ENCODE measurements at places on chromosomes 2 and 18.

- H3K27ac ChIP-seq = no peak overlapping the region
- no peaks in the 10 kb centered on the region for H3K4me1 ChIP-seq
- peaks cover 31% of the 10 kb centered on the region for H3K27me3 ChIP-seq
- no peaks in the 10 kb centered on the region for H3K36me3 ChIP-seq
These were observed 45.5 kb downstream of the RNF152 start for GRCh38 chr18:61847164-61847791.

DNA sequence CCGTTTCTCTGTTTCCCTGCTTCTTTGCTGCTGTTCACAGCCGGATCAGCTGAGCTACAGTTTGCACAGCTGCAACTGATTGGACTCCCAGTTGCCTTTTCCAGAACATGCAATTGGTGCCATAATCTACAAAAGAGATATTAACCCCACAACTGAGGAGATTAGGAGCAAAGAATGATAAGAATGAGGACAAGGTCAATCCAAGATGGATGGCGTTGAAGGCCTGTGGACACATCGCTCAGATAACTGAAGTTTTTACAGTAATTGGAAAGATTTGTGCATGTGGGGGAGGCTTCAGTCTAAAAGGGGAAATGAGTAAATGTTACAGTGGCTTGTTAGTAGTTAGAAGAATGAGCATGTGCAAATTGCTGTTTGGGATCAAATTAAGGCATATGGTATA lies 263.2 kb downstream of the TGIF1 start:
- H3K4me3 ChIP-seq = no peak overlapping the region
- H3K27me3 ChIP-seq = no peaks in the 10 kb centered on the region
- DNase-seq = no peak
- H3K36me3 ChIP-seq = peaks cover 6% of the 10 kb centered on the region
- H3K27ac ChIP-seq = no peak overlapping the region
- peaks cover 51% of the 10 kb centered on the region for H3K4me1 ChIP-seq

- H3K27ac ChIP-seq = no peak overlapping the region
- no peaks in the 10 kb centered on the region for H3K27me3 ChIP-seq
- H3K4me1 ChIP-seq = no peaks in the 10 kb centered on the region
- no peak overlapping the region for H3K4me3 ChIP-seq
These were observed 5.1 kb upstream of the TWSG1 start for GRCh38 chr18:9329471-9329870.

- no peaks in the 10 kb centered on the region for H3K36me3 ChIP-seq
- no peak overlapping the region for H3K4me3 ChIP-seq
- peaks cover 7% of the 10 kb centered on the region for H3K4me1 ChIP-seq
- no peaks in the 10 kb centered on the region for H3K27me3 ChIP-seq
These were observed 240.2 kb downstream of the FSIP2 start for GRCh38 chr2:185978634-185979407.

GRCh38 chr2:208820014-208820688 lies 413.6 kb downstream of the PTH2R start:
- peaks cover 8% of the 10 kb centered on the region for H3K4me1 ChIP-seq
- DNase-seq = no peak
- H3K4me3 ChIP-seq = no peak overlapping the region
- H3K27ac ChIP-seq = no peak overlapping the region
- H3K36me3 ChIP-seq = no peaks in the 10 kb centered on the region

DNA sequence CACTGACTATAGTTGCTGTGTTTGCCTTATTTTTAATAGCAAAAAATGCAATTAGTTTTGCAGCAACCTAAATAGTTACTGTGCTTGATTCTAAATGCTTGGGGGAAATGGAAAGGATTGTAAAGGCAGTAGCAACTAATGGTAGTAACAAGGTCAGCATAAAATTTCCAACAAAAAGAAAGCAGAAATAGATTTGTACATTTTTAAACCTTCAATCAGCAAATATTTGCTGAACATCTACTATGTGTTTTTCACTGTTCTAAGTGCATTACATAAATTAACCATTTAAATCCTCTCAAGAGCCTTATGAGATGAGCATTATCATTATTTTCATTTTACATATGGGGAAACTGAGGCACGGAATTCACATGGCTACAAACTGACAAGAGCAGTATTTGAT lies 308.0 kb upstream of the UBE2E3 start:
- no peak overlapping the region for H3K4me3 ChIP-seq
- no peak for DNase-seq
- H3K4me1 ChIP-seq = peaks cover 25% of the 10 kb centered on the region
- no peak overlapping the region for H3K27ac ChIP-seq
- no peaks in the 10 kb centered on the region for H3K27me3 ChIP-seq
- H3K36me3 ChIP-seq = no peaks in the 10 kb centered on the region

DNA sequence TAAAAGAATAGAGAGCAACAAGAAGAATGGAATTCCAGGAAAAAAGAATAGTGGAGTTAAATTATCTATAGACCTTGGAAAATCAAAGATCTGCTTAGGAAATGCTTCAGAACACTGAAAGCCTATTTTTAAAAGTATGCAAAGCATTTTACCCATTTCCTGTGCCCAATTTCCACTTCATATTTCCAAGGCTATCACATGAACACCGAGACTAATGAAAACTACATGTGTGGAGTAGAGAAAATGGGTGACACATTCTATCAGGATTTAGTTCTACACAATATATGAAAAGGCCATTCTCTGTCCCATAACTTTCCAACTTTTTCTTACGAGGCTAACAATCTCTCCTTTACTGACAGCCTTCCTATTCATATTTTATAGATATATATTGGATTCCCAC lies 279.4 kb downstream of the CCDC178 start:
- no peaks in the 10 kb centered on the region for H3K36me3 ChIP-seq
- no peak for DNase-seq
- no peak overlapping the region for H3K4me3 ChIP-seq
- H3K27me3 ChIP-seq = no peaks in the 10 kb centered on the region

DNA sequence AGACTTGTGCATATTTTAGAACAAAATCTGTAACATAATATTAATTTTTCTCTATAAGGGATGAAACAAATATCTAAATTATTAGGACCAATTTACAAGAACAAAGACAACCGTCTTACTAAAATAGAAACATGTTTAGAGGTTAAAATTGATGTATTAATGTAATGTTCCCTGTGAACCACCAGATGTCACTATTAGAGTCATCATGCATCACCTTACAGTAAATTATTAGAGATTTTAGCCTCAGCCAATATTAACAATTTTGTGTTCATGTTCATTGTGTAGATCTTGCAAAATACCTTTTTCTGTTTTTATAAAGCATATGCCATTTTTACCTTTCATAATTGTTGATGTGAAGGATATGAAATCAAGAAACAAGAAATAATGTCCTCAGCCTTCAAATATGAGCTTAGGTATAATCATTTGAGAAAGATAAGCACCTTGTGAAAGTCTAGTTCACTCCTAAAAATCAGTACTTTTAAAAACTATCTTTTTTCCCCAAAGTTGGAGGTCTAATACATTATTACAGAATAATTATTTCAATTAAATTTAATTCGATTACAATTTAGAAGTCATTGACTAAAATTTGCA lies 344.3 kb upstream of the KCNH7 start:
- H3K27ac ChIP-seq = no peak overlapping the region
- H3K4me1 ChIP-seq = no peaks in the 10 kb centered on the region
- DNase-seq = no peak
- H3K27me3 ChIP-seq = no peaks in the 10 kb centered on the region
- H3K4me3 ChIP-seq = no peak overlapping the region
- H3K36me3 ChIP-seq = no peaks in the 10 kb centered on the region

- H3K4me1 ChIP-seq = peaks cover 19% of the 10 kb centered on the region
- peaks cover 14% of the 10 kb centered on the region for H3K36me3 ChIP-seq
- no peak for DNase-seq
- no peaks in the 10 kb centered on the region for H3K27me3 ChIP-seq
These were observed 4.7 kb downstream of the CAPN10 start for GRCh38 chr2:240591226-240591625.

DNA sequence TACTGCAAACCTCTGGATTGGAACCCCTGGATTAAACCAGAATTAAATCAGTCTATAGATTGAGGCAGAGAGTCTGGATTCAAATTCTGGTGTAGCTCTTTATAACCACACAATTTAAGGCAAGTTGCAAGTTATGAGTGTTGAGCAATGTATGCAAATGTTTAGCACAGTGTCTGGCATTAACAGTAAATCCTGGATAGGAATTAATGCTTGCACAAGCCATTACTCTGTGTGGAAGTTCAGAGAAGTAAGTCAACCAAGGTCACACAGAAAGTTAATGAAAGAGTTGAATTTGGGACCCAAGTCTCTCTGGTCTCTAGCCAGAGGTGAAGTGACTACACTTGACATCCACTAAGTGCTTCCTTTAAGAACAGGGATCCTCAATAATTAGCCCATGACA lies 2.0 kb upstream of the MARCO start:
- H3K36me3 ChIP-seq = no peaks in the 10 kb centered on the region
- H3K27me3 ChIP-seq = peaks cover 38% of the 10 kb centered on the region
- H3K27ac ChIP-seq = no peak overlapping the region
- H3K4me1 ChIP-seq = no peaks in the 10 kb centered on the region
- DNase-seq = no peak

DNA sequence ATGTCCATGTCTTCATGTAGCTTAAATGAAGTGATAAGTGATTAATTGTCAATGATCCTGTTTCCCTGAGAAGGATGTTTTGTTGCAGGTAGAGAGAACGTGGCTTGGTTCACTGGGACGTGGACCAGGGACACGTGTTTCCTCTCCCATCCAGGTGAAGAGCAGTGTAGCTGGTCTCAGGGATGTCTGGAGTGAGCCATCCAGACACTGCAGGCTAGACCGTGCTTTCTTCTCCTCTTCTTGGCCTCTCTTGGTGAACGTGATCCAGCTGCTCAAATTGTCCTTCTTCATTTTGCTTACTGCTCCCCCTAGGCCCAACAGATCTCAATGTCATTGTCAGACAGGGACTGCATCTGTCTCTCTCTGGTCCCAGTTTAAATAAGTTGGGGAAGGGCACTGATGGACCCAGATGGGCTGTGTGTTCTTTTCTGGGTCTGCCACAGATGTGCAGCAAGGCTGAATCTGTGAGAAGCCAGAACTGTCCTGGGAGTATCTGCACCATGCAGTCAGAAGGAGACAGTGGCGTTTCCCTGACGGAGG lies 263.8 kb downstream of the CYRIA start:
- no peak overlapping the region for H3K4me3 ChIP-seq
- no peaks in the 10 kb centered on the region for H3K36me3 ChIP-seq
- H3K27ac ChIP-seq = no peak overlapping the region
- DNase-seq = no peak

GRCh38 chr2:10897956-10898355 lies 13.8 kb upstream of the KCNF1 start:
- H3K36me3 ChIP-seq = no peaks in the 10 kb centered on the region
- H3K4me3 ChIP-seq = no peak overlapping the region
- peaks cover 25% of the 10 kb centered on the region for H3K27me3 ChIP-seq

DNA sequence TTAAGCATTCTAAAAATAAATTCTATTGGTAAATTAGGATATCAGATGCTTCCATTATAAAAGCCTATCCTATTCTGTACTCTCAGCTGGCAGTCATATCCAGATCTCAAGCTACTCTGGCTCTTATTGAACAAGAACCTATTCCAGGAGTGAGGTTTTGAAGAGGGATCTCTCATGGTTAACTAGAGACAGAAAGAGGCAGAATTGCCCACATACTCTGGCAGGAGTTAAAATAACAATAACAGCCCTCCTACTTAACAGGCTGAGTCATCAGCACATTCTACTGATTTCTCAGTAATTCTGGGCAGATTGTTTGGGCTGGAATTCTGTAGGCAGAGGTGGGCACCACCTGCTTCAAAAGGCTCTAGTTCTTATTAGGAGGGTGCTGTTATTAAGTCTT lies 142.0 kb upstream of the UNC80 start:
- H3K27ac ChIP-seq = no peak overlapping the region
- H3K4me3 ChIP-seq = no peak overlapping the region
- no peaks in the 10 kb centered on the region for H3K36me3 ChIP-seq
- DNase-seq = no peak
- no peaks in the 10 kb centered on the region for H3K27me3 ChIP-seq

GRCh38 chr2:215949991-215950404 lies 63.4 kb downstream of the MREG start:
- H3K4me1 ChIP-seq = peaks cover 21% of the 10 kb centered on the region
- H3K27ac ChIP-seq = no peak overlapping the region
- peak; percentile 16 for DNase-seq
- H3K36me3 ChIP-seq = peaks cover 5% of the 10 kb centered on the region
- no peak overlapping the region for H3K4me3 ChIP-seq

- no peaks in the 10 kb centered on the region for H3K27me3 ChIP-seq
- H3K4me3 ChIP-seq = no peak overlapping the region
- H3K27ac ChIP-seq = no peak overlapping the region
- no peak for DNase-seq
- peaks cover 5% of the 10 kb centered on the region for H3K36me3 ChIP-seq
These were observed 15.0 kb downstream of the ELAC1 start for GRCh38 chr18:50982802-50983179.

DNA sequence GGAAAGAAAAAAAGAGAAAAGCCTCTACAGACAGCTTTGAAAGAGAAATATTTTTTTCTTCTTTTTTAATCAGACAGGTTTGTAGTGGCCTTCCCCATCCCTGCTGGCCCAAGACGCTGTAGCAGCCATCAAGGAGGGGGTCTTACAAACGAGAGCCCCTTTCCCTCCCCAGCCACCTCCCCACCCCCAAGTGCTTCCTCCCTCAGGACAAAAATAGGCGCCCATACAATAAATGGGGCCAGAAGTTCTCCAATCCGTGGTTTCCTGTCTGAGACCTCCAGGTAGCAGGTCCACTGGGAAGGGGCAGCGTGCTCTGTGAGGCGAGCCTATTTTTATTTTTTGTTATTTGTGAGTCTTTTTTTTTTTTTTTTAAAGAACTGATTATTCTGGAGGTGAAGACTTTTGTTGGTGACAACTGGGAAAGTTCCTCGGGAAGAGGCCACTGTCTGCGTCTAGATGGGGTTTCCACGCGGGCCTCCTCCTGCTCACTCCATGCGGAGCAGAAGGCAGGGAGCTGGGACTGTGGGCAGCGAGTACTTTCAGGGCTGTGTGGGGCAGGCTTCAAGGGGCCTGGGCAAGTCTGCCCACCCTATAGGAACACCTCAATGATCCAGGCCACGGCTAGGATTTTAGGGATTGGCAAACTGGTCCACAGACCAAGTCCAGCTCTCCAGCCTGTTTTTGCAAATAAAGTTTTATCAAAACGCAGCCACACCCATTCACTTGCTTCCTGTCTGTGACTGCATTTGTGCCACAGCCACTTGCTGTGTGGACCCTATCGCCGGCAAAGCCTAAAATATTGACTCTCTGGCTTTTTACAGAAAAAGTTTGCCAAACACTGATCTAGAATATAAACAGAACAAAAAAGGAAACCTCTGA lies 139.6 kb downstream of the CTIF start:
- H3K36me3 ChIP-seq = peaks cover 6% of the 10 kb centered on the region
- no peaks in the 10 kb centered on the region for H3K27me3 ChIP-seq
- no peaks in the 10 kb centered on the region for H3K4me1 ChIP-seq
- DNase-seq = no peak
- H3K4me3 ChIP-seq = no peak overlapping the region
- H3K27ac ChIP-seq = no peak overlapping the region

DNA sequence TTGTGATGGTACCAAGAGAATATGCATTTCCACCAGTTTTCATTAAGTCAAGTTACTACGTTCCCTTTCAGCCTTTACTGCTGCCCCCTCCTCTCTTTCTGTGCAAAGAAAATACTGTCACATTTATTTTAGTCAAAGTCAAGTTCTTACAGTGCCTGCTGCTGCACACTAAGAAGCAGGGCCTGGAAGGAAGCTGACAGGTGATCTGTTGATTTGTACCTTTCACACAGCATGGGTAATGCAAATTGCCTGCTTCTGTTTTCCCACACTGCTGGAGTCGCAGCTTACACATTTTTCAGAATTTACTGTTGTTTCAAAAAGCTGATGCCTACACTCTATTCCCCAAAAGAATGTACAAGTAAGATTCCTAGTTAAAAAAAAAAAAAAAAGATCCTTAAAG lies 48.7 kb upstream of the CD226 start:
- H3K27me3 ChIP-seq = no peaks in the 10 kb centered on the region
- no peaks in the 10 kb centered on the region for H3K4me1 ChIP-seq
- H3K4me3 ChIP-seq = no peak overlapping the region
- no peaks in the 10 kb centered on the region for H3K36me3 ChIP-seq

All from Calu3 (cell line).